NK-92 treated with Interleukin-12 subunit alpha and Interleukin-12 subunit beta, amount 100 ng/mL, for 24 hours (cell line): ENCODE measurements at places on chromosomes 12 and 14.
A peak's percentile ranks its signal among the peaks of the same experiment; 100 is the strongest.

- DNase-seq: no peak
Measured at GRCh38 chr14:36212987-36213386, 36.5 kb upstream of the PTCSC3 start.

- no peak for DNase-seq
Measured at GRCh38 chr14:103802356-103802755, 45.0 kb downstream of the PPP1R13B start.

DNA sequence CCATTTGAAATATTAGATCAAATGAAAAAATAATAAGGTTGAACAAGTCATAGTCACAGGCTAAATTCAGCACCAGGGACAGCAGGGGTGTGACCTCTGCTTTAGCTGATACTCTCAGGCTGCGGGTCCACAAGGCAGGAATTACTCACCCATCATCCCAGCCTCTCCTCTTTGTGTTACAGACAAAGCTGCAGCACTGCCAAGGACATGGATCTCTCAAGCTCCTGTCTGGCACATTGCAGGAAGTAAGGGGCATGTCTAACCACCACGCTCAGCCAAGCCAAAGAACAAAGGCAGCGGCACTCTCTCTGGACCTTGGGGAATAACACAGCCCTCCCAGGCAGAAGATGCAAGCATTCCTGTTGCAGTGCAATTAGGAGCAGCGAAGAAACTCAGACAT, 783.8 kb downstream of the VRK1 start:
- no peak for DNase-seq

DNA sequence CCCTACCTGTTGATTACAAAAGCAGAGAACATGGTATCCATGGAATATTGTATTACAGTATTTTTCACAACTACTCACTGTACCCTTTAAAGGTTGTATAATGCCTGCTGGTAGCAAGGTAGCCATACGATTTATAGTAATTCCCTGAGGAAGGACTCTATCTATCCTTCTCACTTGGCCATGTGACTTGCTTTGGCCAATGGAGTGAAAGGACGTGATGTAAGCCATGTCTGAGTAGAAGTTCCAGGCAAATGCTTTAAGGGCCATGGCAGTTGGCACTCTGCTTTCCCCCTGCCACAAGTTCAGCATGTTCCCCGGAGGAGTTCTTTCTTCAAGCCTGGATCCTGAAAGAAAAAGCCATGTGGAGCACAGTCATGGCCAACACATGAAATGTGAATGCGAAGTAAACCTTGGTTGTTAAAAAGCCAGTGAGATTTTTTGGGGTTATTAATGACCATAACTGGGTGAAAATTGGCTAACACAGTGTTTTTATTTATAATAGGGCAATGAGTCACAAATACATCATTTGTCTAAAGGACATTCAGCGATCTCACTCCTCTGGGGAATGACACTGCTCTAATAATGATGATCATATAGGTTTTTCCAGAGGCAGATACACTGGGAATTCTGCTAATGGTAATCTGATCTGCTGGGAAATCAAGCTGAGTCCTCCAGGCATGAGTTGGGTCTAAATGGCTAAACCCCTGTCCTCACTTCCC, 67.4 kb upstream of the SLC38A2 start:
- no peak for DNase-seq

GRCh38 chr14:105067140-105067968, 2.1 kb upstream of the GPR132 start:
- peak; percentile 34 for DNase-seq

GRCh38 chr12:100138803-100139098, 3.9 kb downstream of the BLTP3B start:
- DNase-seq: no peak

DNA sequence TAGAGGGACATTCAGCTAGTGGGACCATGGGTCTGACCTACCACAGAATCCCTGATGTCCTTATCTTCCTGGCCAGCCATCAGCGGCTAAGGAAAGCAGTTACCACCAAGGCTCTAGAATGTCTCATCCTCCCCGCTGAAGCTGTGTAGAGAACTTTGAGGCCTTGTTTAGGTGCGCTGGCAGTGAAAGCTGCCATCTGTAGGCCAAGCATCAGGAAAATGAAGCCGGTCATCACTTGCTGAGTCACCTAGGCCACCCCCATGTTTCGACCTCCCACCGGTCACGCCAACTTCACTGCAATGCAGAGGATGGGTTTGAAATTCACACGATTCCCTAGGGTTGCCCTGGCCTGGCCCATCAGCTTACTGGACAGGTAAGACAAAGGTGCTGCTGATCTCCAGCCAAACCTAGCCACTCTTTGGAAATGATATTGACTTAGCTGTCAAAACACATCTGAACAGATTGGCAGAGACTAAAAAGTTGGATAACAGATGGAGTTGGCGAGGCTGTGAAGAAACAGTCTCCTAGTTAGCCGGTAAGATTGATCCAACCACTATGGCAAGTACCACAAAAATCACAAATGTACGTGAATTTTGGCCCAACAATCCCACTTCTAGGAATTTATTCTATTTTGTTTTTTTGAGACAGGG, 52.0 kb downstream of the NOS1 start:
- DNase-seq: no peak

DNA sequence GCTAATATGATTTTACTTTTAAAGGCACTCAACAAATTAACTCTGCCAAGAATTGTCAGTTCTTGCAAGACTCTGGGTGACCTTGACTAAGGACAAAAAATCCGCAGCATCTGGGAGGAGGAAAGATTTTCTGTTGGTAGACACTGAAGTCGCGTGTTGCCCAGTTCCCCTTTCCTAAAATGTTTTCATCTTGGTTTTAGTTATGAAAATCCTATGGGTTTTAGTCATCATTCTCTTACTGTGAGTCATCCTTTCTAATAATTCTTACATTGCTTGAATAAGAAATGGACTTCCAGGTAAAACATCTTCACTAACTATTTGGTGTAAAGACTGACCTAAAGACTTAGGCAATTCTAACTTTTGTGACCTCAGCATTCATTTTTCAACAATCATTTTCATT, 9.1 kb downstream of the GSG1 start:
- no peak for DNase-seq

GRCh38 chr12:121295116-121295745, 1.3 kb downstream of the CAMKK2 start:
- DNase-seq: no peak

- no peak for DNase-seq
Measured at GRCh38 chr12:27604431-27604830, 80.4 kb downstream of the PPFIBP1 start.

DNA sequence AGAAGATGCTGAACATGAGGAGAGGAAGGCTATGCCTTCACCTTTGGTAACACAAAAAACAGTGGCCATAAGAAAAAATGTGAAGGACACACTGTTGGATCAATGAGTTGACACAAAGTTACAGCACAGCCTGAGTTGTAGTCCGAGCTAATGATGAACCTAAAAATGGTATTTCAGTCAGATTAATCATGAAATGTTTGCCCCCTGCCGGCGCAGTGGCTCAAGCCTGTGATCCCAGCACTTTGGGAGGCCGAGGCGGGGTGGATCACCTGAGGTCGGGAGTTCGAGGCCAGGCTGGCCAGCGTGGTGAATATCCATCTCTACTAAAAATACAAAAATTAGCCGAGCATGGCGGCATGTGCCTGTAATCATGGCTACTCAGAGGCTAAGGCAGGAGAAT, 1.3 kb upstream of the CAPRIN2 start:
- DNase-seq: no peak

GRCh38 chr12:44117337-44117736, 281.5 kb downstream of the TMEM117 start:
- DNase-seq: no peak

- no peak for DNase-seq
Measured at GRCh38 chr14:21796916-21797315, 123.3 kb upstream of the OR4E1 start.

GRCh38 chr12:45402288-45402687, 186.4 kb downstream of the ANO6 start:
- DNase-seq: no peak

- no peak for DNase-seq
Measured at GRCh38 chr14:89509891-89510290, 92.9 kb upstream of the FOXN3 start.

DNA sequence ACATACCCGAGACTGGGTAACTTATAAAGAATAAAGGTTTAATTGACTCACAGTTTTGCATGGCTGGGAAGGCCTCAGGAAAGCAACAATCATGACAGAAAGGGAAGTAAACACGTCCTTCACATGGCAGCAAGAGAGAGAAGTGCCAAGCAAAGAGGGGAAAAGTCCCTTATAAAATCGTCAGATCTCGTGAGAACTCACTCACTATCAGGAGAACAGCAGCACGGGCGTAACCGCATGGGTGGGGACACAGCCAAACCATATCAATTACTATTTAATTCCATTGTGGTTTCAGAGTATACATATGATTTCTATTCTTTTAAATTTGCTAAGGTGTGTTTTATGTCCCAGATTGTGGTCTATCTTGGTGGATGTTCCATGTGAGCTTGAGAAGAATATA, 117.9 kb downstream of the SCAF11 start:
- no peak for DNase-seq

GRCh38 chr14:60943637-60944032, 37.2 kb downstream of the TRMT5 start:
- DNase-seq: no peak

- DNase-seq: no peak
Measured at GRCh38 chr12:118073768-118074167, 12.8 kb upstream of the WSB2 start.

DNA sequence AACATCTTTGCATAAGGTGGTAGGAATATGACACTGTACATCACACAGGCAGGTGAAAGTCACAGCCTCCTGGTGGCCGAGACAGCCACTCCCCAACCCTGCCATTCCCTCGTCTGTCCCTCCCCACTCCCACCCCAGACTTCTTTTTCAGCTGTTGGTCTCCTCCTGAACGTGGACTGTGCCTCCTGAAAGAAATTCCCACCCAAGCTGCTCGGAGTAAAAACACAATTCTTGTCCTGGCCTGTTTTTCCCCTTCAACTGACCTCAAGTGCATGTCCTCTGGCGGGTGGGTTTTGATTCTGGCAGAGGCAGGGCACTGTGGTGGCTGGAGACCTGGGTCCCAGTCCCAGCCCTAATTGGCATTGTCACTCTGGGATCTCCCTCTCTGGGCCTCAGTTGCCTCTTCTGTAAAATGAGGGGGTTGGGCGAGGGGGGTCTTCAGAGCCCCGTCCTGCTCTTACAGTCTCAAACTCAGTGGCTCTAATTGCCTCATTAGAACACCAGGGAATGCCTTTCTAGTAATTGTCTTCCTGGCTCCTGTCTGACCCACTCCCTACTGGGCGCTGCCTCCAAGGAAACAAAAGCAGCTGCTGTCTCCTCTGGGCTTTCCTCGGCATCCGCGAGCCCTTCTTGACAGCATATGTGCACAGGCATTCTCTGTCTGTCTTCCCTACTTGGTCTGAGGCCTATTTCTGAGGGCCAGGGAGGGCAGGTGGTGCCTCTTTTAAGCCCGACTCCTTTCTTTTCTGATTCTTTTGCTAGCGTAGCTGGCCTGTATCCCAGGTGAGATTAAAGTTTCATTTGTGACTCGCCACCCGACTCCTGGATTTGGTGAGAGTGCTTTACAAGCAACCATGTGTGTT, 186.6 kb upstream of the RMST start:
- DNase-seq: no peak

GRCh38 chr14:80930836-80931389, 10.6 kb downstream of the CEP128 start:
- DNase-seq: peak; percentile 57

DNA sequence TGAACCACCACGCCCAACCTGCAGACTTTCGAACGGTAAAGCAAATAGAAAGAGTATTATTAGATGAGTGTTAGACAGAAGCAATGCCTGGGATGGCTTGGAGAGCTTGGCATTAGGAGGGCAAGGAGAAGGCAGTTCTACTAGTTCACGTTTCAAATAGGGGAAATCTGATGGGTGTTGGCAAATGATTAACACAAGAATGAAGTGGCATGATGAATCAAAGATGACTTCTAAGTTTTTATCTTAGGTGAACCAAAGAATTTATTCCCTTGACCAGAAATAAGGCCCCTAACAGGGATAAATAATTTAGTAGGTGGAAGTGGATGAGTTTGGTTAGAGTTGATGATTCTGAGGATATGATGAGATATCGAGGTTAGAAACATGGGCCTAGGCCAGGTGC, 38.5 kb downstream of the DRAM1 start:
- DNase-seq: no peak

DNA sequence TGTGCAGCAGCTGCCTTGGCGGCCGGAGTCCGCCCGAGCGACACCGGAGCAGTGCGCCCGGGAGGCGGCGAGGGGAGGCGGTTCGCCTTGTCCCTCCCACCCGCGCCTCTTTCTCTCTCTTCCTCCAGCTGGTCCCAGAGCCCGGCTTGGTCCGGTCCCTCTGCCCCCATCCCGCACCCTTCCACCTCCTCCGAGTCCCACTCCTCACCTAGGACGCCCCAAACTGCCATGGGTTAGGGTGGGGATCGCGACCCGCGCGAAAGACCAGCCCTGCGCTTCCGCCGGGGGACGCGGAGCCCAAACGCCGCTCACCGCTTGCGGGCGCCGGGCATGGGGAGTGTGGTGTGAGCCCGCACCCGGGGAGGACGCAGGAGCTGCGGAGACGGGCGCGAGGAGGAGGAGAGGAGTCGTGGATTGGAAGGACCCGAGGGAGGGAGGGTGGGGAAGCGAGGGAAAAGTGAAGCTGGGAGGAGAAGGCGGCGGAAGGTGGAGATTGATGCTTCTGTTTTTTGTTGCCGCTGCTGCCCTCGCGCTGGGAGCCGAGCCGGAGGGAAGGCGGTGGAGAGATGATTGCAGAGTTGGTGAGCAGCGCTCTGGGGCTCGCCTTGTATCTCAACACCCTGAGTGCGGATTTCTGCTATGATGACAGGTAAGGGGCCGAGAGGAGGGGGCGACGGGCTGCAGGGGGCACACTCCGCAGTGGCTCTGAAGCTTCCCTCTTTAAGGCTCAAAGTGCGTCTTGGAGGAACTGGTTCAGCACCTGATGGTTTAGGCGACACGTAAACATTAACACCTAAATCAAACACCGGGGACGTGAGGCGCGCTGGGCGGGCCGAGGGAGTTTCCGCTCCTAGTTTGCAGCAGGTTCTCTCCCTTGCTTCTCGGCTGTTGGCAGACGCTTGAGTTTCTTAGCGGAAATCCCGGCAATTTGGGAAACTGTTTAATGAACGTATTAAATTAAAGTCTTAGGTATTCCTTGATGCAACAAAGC, 610 bp downstream of the TMTC2 start:
- DNase-seq: no peak

DNA sequence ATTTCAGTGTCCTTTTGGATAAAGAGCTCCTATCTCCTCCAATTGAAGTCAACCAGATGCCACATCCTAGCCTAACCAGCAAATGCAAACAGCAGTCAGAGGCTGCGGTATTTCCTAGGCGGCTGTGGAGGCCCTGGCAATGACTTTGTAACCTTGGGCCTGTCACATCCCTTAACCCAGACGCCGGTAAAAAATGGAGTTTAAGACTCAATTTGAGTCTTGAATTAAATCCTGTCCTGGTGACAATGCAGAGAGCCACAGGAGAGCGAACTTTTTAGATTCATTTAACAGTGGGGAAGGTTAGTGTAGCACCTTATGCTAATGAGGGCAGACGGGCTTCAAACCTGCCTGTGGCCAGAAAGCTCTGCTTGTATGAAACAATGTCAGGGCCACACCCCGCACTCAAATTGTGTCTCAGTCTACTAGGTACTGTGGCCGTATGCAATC, 1.3 kb downstream of the C12orf75 start:
- no peak for DNase-seq
